CD4-positive, alpha-beta T cell treated with Interleukin-10 for 1 hour (primary cell): ENCODE measurements at places on chromosomes 6 and 20.

GRCh38 chr6:139612135-139612465 is 237.7 kb upstream of the CITED2 start:
- no peak for DNase-seq

GRCh38 chr6:25542984-25543910 is 108.8 kb upstream of the SCGN start:
- DNase-seq = no peak

- peak; percentile 55 for DNase-seq
Measured at GRCh38 chr6:159151266-159151855, 17.8 kb upstream of the FNDC1 start.

DNA sequence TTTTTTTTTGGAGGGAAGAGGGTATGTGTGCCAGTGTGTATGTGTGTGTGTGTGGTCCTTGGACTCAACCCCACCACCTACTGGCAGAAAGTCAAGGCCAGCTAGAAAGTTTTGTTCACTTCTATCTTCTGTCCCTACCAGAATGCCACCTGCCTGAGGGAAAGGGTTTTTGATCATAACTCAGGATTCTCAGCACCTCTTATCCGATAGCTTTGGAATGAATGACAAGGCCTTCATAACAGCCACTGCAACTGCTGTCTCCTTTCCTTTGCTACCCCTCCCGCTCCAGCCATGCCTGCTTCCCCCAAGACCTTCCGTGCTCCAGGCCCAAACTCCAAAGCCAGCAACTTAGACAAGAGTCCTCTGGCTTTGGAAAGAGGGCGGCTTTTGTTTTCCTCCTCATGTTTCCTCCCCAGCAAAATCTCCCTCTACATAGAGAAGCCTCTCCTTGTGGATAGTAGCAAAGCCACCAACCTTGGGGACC is 18.7 kb downstream of the BTN3A1 start:
- DNase-seq = peak; percentile 49
